Testis (tissue), 5 donors: ENCODE measurements at places on chromosomes 7 and 10.

- DNase-seq = no peak
Measured at GRCh38 chr7:98162758-98163157, 48.5 kb upstream of the BHLHA15 start.

GRCh38 chr10:76035206-76036110 is 604.0 kb downstream of the LRMDA start:
- no peak for DNase-seq

DNA sequence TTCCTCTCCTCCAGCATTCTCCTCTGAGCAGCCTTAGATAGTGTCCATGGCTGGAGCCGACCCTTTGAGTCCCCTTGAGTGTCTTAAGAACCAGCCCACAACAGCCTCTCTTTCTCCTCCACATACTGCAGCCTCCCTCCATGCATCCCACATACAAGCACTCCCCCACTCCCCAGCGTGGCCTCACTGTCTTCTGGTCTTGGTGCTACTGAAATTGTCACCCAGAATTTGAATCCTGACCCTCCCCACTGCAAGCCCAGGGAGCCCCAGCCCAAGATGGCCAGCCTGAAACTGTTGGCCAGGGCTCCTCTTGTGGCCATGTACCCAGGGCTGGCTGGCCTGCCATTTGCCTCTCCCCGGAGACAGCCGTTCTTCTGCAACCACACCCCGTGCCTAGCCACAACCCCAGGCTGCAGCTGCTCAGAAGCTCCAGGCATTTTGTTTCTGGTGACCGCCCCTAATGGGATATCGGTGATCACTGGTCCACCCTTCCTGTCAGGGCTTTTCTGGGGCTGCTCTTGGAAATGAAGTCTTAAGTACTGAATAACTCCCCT is 18.8 kb upstream of the SH2D4B start:
- no peak for DNase-seq

- DNase-seq = no peak
Measured at GRCh38 chr10:57015187-57015586, 654.1 kb upstream of the ZWINT start.
